Non-pigmented ciliary epithelial cell (primary cell): ENCODE measurements at places on chromosomes 3 and 15.

GRCh38 chr3:192514754-192515663 is 212.3 kb downstream of the FGF12 start:
- DNase-seq: no peak

GRCh38 chr15:98570119-98570518 is 78.2 kb upstream of the IGF1R start:
- no peak for DNase-seq

DNA sequence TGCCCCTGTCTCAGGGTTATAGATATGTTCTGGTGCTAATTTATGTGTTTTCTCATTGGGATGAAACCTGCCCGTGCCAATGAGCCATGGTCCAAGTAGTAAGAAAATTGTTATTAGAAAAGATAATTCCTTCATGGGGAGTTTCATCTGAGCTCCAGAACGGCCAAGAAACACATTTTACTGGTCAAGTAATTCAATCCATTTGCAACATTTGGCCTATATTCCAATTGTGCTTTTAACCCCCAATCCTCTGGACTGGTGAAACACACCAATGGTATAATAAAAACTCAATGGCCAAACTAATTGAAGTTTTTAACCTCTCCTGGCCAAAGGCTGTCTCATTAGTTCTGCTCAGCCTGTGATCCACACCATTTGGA is 53.7 kb upstream of the XCR1 start:
- no peak for DNase-seq

DNA sequence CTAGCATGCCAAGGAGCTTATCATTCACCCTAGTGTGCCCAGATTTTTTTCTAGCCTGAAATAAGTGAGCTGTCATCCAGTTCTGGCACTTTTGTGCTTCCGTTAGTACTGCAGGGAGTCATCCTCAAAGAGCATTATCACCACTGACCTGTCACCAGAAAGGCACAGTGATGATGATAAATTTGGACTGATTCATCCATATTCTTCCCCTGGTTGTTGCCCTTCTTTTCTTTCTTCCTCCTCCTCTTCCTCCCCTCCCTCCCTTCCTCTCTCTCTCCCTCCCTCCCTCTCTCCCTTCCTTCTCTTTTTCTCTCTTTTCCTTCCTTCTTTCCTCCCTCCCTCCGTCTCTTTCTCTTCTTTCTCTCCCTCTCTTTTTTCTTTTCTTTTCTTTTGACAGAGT is 21.3 kb downstream of the SLC35G2 start:
- DNase-seq: no peak

DNA sequence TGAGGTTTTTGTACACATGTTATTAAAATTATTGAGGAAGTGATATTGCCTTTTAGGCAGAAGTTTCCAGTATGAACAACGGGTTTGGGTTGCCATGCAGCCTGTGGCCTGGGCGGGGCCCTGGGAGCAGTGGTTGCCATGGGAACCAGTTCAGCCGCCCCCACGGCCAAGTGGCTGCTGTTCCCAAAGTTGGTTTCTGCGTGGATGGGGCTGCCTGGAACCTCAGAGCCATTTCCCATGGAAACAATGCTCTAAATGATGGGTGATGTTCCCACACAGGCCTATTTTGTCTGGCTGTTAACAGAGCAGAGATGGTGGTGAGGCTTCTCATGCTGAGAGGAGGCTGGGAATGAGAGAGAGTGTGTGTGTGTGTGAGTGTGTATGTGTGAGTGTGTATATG is 19.5 kb downstream of the MRAS start:
- DNase-seq: no peak
